HT-29 (cell line): ENCODE measurements at places on chromosomes 7 and 10.

DNA sequence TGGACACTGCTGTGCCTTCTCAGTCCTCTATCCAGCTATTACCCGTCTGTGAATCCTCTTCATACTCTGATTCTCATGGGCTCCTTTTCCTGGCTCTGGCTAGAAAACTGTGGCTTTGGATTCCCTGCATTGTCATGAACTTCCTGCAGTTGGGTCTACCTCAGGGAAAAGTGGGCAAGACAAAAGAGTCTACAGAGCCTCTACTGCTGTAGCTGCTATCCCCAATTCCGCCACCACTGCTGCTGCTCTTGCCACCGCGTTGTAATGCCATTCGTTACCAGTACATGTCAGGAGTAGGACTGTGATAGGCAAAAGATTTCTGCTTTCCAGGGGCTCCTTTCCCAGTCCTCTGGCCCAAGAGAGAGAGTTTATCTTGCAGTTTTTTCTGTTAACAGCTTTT, 23.9 kb upstream of the PPP1R17 start:
- peak; percentile 31 for DNase-seq

- no peak for DNase-seq
Measured at GRCh38 chr7:22944022-22944421, 69.9 kb downstream of the HYCC1 start.

DNA sequence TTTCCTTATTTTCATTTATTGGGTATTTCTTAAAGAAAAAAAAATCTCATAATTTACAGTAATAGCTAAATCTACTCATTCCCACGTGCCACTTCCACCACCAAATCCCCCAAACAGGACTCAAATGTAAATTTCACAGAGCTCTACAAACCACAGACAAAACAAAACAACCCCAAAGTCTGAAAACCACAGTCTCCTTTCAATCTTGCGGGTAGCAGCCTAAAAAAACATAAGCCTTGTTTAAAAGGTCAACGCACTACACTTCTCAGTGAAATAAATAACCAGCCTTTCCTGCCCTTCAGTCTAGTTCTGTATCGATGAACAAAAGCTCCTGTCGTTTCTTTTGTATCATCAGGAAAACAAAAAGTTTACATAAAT, 121.8 kb upstream of the AFAP1L2 start:
- no peak for DNase-seq

DNA sequence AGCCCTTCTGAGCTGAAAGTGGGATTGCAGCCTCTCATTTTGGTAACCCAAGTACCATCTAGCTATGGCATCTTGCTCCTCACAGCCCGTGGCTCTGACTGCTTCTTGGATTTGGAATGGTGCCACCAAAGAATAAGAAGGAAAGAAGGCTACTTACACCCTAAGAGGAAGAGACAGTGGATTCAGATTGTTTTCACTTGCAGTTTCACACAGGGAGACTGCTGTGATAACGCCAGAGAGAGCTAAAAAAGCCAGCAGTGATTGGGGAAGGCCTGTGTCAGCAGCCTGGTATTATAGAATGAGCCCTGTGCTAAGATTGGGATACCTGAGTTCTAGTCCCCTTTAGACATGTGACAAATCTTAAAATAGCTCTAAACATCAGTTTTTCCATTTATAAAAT, 3.6 kb upstream of the LRRC4 start:
- DNase-seq: no peak

- DNase-seq: peak; percentile 49
Measured at GRCh38 chr10:74213571-74214162, 62.6 kb downstream of the ADK start.

DNA sequence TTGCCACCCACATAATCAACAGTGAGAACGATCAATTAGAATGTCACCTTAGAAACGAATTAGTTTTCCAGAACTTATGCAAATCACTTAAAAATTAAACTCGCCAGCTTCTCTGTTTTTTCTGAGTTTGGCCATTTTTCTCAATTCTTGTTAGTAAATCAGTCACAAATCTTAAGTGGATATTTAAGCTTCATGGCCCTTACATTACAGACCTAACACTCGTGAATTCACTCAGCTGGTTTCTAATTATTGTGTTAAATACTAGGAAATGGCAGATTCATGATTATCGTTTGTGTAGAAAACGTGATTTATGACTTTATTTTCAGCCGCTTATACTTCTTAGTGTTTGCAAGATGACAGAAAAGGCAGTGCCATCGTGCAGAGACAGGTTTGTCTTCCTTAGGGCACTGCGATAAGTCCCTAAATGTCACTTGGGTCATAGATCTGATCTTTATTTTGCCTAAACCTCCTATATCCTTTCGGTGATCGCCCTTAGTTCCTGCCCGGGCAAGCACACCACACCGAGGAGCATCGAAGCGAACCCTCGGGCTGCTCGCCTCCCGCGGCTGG, 587 bp upstream of the CELF2 start:
- no peak for DNase-seq

GRCh38 chr7:70457482-70457881, 674.5 kb upstream of the GALNT17 start:
- DNase-seq: no peak

DNA sequence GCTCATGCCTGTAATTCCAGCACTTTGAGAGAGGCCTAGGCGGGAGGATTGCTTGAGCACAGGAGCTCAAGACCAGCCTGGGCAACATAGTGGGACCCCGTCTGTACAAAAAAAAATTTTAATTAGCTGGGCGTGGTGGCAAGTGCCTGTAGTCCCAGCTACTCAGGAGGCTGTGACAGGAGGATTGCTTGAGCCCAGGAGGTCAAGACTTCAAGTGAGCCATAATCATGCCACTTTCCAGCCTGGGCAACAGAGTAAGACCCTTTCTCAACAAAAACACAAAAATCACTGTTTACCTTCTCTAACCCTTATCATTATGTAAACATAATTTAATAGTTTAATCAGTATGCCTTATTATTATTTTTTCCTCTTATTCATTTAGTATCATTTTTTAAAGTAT, 44.5 kb downstream of the GBF1 start:
- DNase-seq: no peak

DNA sequence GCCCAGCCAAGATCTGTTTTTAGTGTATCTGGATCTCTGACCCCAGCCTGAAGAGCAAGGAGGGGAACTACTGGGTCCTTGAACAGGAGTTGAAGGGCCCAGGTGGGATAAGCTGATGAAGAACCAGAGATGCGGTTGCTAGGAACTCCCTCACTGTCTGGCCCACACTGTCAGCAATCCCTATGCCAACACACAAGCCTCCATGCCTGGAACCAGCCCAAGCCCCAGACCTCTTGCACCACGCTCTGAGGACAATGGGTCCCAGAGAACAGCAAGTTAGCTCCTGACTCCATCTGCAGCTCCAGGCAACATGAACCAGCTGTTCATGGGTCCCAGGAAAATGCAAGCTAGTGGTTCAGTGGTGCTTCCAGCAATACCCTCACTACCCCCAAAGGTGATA, 2.4 kb downstream of the NAT16 start:
- no peak for DNase-seq

DNA sequence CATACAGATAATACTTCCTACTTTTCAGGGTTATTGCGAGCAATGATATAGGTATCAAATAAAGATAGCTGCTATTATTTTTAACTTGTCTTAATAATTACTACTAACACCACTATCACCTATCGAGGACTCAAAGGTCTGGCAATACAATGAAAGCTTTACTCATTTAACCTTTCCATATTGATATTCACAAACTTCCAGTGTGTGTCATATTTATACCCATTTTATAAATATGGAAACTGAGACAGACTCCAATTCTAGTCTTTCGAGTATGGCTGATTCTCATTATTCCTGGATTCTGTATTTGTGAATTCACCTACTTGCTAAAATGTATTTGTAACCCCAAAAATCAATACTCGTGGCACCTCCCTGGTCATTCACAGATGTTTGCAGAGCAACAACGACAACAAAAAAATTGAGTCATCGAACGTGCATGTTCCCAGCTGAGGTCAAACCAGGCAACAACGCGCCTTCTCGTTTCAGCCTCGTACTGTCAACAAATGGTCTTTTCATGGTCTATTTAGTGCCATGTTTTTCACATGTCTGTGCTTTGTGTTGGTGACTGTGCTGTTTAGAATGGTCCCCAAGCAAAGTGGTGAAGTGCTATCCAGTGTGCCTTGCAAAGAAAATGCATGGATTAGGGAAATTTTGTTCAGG, 51.7 kb downstream of the SMURF1 start:
- DNase-seq: no peak

DNA sequence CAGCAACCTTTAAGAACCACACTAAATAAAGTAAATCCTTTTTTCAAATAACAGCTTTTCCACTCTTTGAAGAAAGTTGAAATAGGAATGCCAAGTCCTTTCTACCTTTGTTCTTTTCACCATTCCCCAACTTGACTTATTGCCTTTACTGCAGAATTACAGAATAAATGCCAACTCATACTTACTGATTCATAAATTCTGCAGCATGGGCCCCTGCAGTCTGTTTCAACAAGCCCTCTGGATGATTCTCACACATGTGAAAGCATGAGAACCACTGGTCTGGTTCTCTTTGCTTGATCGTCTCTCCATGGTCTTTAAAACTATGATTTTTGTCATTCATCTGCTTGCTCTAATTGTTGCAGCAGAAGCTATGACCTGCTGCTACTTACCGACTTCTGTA, 56.1 kb downstream of the HACD1 start:
- no peak for DNase-seq

GRCh38 chr10:46098386-46098785, 52.3 kb upstream of the MSMB start:
- DNase-seq: no peak

DNA sequence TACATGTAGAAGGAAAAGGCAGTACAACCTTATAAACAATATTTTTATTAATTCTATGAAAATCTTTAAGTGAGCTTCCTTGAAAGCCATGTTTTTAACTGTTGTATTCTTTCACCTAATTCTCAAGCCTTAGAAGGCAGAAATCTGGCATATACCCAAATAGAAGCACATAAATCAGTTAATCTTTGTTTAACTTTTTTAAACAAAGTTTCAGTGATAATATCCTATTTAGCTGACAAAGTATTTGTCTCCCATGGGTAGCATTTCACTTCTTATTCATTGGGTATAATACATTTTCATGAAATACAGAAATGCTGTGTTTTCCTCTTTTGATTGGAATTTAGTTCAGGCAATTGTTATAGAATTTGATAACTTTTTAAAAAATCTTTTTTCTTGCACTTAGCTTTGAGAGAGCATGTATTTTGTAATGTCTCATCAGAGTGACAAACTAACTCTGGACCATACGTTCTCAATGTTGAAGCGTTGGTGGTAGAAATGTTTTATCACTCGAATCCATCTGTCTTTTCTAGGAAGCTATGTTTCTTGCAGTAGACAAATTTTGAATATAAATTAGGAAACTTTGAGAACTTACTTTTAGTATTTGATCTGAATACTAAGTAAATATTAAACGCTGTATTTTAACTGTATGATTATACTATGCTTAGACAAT, 78.1 kb downstream of the CREM start:
- DNase-seq: no peak

DNA sequence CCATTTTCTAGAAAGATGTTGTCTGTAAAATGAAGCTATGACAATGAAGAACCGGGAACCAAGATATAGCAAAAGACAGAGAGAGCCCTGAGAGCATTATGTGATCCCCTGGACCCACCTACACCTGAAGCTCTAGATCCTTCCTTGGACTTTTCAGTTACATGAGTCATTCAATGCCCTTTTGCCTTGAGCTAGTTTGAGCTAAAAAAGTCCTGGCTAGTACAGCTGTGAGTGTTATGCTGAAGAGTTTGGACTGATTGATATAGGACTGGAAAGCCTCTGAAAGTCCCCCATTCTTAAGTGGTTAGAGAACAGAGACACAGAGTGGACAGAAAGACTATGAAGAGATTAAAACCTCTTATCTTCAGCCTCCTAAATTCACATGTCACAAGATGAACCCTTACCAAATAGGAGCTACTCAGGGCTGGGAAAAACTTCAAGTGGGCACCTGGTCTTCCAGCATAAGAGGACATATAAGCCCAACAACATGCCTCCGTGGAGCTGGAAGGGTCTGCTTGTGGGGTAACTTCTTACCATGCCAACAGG, 386.8 kb upstream of the NFE2L3 start:
- no peak for DNase-seq

GRCh38 chr7:84647797-84648757, 453.5 kb upstream of the SEMA3A start:
- no peak for DNase-seq

GRCh38 chr10:67861750-67862432, 22.6 kb upstream of the SIRT1 start:
- no peak for DNase-seq

DNA sequence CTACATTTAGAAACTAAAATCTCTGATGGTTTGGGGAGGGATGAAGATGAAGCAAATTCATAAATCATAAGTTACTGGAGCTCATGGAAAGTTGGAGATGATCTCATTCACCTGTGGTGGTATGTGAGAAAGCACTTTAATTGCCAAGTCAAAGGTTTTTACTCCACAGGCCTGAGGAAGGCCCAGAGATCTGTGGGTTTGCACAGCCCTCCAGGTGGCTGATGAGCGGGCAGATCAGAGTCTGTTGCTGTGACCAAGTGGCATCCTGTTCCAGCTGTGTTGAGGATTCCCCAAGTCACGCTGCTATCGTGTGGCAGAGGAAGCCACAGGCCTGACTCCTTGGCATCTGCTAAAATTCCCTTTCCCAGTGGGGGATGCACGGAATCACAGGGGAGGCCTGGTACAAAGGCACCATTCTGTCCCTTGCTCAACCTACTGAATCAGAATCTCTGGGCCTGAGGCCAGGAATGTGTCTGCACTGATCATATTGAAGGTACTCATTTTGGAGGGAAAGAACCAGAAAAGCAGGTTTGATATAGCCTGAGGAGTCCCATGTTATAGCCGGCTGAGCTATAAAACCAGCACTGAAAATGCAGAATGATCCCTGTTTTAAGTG, 19.7 kb upstream of the DDC start:
- no peak for DNase-seq

DNA sequence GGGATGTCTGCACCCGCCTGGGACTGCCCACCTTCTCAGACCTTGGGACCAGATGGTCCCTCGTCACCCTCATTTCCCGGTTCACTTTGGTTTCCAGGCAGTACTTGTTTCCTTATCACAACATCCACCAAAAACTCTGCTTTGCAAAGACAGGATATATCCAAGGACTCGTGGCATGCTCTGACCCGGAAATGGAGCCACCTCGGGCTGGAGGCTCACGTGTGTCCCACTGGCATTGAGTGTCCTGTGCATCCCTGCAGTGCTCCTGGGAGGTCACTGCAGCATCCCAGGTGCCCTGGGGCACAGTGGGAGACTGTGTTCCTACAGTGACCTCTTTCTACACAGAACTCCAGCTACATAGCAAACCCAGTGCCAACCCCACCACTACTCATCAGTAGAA, 611.9 kb upstream of the FOXK1 start:
- DNase-seq: no peak
